ENCODE measurements at places on chromosomes 7 and 10.
A peak's percentile ranks its signal among the peaks of the same experiment; 100 is the strongest.

- no peak for DNase-seq
Measured at GRCh38 chr7:39811161-39811614, 138.9 kb upstream of the CDK13 start.

GRCh38 chr10:76811430-76811829 is 826.2 kb downstream of the KCNMA1 start:
- DNase-seq, result no peak

DNA sequence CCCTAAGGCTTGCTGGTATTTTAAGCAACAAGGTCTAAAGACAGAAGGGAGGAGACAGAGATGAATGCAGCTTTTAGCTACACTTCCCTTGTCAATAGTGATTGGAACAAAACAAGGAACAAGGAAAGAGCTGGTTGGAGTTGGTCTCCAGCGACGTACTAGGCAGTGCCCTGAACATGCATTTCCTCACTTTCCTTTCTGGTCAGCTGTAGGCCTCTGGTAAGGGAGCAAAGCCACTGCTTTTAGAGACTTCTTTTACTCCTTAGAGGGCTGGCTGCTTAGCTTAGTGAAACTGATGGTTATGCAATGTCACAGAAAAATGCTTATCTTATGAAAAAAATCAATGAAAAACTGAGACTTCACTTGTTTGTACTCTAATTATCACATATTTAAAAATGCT is 75.5 kb upstream of the TRIL start:
- no peak for DNase-seq

DNA sequence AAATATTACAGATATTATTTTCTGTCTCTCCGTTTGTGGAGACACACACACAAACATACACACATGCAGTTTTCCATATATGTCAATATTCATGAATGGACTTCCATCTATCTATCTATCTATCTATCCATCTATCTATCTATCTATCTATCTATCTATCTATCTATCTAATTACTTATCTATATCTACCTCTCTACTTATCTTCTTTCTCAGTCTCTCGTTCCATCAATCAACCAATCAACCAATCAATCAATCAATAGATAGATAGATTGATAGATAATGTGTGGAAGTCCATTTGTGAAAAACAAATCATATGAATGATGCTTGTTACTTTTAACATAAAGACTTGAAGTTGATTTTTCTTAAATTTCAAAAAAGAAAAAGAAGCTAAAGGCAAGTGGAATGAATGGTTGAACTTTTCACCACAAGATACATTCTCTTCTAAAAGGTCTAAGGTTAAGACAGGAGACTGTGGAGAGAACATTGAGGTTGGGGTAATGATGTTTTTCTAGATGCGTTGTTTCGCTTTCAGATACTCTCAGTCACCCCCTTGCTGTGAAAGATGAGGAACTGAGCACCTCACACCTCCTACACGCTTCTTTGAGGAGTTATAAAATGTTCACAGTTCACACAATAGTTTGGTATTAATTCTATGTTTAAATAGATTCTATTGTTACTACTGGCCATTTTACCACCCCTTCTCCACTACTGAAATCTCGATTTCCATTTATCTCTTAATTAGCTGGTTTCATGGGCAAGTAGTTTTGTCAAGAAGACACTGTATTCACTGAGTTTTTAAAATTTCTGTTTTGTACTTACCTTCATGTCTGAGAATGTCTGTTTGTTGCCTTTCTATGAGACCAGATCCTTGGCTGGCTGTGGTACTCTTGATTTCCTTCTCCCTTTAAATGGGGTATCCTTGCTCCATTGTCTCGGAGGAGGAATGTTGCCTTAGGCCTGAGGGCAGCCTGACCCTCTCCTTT is 114.1 kb downstream of the EMX2 start:
- DNase-seq, result no peak

- DNase-seq, result no peak
Measured at GRCh38 chr10:35328404-35329037, 7.8 kb upstream of the CCNY start.

DNA sequence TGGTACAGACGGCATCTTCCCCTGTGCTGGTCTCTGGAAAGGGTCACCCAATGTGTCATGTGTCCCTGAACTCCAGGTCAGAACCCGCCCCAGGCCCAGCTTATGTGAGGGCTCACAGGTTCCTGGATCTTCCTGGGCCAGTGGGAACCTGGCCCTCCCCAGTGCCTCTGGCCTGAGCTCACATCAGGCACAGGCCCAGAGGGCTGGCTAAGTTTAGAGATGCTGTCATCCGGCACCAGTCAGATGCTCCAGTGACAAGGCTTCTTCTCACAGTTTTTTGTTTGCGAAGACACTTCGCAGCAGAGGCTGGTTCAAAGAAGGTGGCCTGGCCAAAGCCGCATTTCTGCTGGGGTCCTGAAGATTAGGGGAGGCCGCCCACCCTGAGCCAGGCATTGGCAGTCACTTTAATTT is 11.8 kb downstream of the CAMK2B start:
- no peak for DNase-seq

DNA sequence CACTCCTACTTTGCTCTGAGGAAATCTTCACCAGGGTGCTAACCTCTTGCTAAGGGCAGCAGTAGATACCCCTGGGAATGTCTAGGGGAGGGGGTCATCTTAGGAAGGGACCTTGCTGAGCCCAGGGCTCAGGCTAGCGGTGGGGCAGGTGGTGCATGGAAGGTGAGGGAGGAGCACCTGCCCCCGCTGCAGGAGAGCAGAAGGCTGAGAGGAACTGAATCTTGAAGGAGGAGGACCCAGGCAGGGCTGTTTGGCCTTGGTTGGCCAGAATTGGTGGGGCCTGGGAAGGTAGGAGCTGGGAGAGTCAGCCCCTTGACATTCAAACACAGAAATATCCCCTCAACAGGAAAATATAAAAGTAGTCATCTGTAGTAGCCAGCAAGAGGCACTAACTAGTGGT is 7.0 kb downstream of the CALHM3 start:
- DNase-seq, result peak; percentile 65

GRCh38 chr7:8134089-8134733 is 127.8 kb downstream of the ICA1 start:
- DNase-seq, result no peak

DNA sequence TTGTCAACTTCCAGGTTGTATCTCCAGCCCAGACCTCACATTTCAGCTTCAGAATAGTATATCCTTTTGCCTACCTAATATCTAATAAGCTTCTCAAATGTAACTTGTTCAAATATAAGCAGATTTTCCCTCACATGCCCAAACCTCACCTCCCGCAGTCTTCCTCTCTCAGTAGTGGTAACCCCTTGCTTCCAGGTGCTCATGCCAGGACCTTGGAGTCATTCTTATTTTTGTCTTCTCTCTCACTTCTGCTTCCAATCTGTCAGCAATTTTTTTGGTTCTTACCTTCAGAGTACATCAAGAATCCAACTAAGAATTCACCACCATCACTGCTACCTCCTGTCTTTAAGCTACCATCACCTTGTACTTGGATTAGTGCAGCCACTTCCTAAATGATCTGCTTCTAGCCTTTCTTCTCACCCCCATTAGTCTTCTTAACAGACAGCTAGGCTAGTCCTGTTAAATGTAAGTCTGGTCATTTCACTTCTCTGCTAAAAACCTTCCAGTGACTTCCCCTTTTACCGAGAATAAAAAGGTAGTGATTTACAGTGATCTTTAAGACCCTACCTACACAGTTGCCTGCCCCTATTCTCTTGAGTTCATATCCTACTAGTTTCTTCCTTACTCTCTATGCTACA is 14.0 kb downstream of the ANKIB1 start:
- no peak for DNase-seq

- DNase-seq, result no peak
Measured at GRCh38 chr10:14727924-14728323, 46.8 kb downstream of the FAM107B start.

GRCh38 chr10:88062385-88062784 is 199.0 kb downstream of the PTEN start:
- no peak for DNase-seq

- DNase-seq, result no peak
Measured at GRCh38 chr10:105594296-105594695, 953.2 kb downstream of the SORCS3 start.

DNA sequence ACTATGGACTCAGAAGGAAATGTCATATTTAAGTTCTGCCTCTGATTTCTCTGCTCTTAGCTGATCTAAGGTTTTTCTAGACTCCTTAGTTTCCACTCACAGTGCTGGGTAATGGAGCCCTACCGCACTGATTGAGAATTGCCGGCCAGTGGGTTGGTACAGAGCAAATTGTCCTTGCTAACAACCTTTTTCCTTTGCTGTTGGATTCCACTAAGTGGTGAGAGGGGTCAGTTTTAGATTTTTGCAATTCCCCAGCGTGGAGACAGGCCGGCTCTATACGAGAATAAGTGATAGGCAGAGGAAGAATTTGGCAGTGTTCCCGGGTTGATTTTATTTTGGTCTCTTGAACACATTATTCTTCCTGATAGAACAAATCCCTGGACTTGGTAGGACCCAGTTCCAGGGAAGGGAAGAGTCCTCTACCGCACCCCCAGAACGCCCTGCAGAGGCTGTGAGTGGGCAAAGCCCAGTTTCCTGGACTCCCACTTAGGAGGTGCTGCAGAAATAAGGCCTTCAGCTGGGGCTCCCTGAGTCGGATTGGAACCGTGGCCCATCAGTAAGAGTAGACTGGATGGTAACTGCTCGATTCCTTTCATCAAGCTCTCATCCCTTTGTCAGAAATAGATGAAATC is 3.0 kb upstream of the NRP1 start:
- DNase-seq, result no peak

DNA sequence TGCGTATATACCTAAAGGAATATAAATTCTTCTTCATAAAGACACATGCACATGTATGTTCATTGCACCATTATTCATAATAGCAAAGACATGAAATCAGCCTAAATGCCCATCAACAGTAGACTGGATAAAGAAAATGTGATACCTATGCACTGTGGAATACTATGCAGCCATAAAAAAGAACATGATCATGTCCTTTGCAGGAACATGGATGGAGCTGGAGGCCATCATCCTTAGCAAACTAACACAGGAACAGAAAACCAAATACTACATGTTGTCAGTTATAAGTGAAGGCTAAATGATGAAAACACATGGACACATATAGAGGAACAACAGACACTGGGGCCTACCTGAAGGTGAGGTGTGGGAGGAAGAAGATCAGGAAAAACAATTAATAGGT is 48.7 kb downstream of the GPR37 start:
- no peak for DNase-seq

- no peak for DNase-seq
Measured at GRCh38 chr7:44757739-44758138, 9.1 kb downstream of the ZMIZ2 start.

GRCh38 chr10:90871279-90871765 is 452 bp upstream of the RPP30 start:
- DNase-seq, result peak; percentile 70

DNA sequence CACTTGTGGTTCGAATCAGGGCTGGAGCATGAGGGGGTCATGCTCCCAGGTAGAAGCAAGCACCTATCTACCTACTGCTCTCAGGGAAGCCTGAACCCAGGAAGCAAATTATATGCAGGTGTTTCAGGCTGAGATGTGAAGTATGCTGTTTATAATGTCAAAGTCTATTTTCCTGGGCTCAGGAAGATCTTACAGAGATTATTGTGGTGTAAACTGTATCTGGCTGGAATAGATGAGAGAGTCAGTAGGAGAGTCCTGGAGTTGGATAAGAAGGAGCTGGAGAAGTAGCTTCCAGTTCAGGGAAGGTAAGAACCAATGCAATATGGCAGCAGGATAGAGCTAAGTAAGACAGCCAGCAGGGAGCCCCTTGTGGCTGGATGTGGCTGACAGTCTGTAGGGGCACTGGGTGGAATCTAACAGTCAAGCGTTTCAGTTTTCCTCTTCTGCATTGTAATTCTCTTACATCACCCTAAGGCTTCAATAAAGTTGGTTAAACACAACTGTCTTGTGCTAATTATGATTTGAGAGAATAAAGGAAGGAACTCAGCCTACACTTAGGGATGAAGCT is 105.9 kb upstream of the EEPD1 start:
- DNase-seq, result no peak

GRCh38 chr7:73983437-73984164 is 44.4 kb upstream of the ELN start:
- no peak for DNase-seq

Measured in germinal center (tissue), 1 donor.